ENCODE measurements at places on chromosomes 12 and 14.

DNA sequence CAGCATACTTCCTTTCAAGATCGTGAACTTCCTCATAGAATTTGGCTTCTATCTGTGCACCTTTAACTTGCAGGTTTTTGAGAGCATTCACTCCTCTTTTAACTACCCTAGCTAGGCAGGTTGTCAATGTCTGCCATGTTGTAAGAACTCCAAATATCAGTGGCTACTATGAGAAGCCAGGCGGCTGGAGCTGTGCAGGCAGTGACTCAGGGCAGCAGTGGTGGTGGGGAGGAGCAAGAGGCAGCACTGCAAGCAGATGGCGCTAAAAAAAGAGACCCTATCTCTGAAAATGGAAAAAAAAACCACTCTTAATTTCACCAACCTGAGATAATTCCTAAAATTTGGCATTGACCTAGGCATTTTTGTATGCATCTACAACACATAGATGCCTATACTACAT is 28.5 kb downstream of the YARS2 start:
- no peak for DNase-seq

DNA sequence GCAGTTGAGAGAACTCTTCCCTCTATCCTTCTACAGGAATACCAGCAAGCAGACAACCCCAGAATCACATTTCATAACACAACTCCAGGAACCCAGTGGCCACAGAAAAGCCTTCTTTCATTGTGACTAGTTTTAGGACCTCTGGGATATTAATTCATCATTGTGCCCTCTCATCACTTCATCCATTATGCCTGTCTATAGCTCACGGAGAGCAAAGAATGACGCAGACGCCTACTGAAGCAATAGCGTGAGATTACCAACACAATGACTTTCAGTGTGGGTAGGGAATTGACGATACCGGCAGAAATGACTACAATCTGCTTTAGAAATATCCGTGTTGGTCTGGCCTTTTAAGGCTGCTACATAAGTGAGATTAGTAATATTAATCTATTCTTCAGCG is 158.1 kb upstream of the FOXG1 start:
- DNase-seq, result no peak

GRCh38 chr12:1919284-1919683 is 832 bp upstream of the CACNA2D4 start:
- no peak for DNase-seq

DNA sequence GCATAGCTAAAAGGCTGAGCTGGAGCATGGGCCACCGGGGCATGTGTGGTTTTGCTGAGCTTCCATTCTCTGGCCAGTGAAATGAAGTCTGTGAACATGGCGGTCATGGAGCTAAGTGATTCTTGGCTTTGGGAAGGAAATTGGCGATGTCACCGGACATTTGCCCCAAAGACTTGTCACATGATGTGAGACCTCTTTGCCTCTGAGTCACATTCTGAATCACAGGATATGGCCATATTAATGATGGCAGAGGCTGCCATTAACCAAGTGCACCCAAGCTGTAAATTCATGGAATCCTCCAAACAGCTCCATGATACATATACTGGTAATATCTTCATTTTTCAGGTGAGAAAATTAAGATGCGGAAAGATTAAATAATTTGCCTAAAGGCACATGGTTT is 27.4 kb upstream of the BATF start:
- DNase-seq, result no peak

- DNase-seq, result no peak
These were observed 26.7 kb downstream of the NIN start for GRCh38 chr14:50804181-50804721.
